Activated T-helper 1 cell treated with anti-CD3 and anti-CD28 coated beads, Interleukin-12 subunit alpha, Interleukin-12 subunit beta, Interleukin-2, Interleukin-4 antibody, amounts not matched to agents 30 ng/mL and 10 ng/mL and 1 ng/mL, durations not matched to agents 14 hours and 24 hours and 36 hours (primary cell): ENCODE measurements at places on chromosomes 6 and 20.
A peak's percentile ranks its signal among the peaks of the same experiment; 100 is the strongest.

- DNase-seq, result no peak
These were observed 453.1 kb upstream of the SLC35B3 start for GRCh38 chr6:8888468-8888867.

DNA sequence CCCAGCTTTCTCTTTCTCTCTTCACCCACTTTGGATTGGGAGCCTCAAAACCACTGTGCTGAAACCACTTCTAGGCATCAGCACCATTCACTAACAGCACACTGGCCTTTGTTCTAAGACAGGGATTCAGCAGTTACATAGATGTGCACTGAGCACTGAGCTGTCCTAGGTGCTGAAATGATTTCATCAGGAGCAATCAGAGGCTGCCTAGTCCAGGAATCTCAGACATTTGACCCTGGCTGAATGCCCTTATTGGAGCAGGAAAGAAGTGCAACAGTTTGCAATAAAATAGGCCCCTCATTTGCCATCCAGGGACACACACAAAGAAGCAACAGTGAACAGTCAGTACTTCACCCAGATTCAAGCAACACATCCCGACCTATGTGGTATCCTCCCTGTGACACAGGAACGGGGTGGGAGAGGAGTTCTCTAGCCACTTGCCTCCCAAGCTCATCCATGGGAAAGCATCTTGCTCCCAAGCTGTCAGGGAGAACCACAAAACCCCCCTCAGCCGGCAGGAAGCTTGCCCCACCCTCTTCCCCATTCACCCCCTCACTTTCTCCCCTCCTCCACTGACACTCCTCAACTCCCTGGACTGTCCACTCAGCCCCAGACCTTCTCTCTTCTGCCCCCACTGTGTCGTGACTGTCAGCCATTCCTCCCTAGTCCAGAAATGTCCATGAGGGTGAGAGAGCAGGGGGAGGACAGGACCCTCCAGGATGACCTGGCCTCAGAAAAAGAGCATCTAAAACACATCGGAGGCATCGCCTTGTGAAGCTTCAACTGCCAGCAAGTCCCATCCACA is 304.4 kb downstream of the PREX1 start:
- DNase-seq, result peak; percentile 5

GRCh38 chr6:88882536-88882935 is 80.9 kb downstream of the RNGTT start:
- no peak for DNase-seq

GRCh38 chr20:44104798-44105517 is 82.0 kb downstream of the JPH2 start:
- no peak for DNase-seq

DNA sequence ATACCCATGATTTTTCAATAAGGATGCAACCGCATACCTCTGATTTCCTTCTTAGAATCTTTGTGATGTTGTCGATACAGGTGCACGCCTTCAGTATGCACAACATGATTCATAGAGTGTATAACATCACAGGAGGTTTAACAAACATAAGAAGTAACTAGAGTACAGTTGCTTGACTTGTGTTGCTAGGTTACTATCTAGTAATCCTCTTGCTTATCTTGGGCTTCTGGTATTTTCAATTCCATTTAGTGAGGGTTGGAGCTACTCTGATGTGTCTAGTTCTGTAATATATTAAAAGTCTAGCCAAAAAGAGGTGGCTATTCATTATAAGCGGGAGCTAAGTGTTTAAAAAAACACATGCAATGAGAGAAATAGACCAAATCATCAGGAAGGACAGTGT is 85.5 kb upstream of the TENT5A start:
- no peak for DNase-seq

GRCh38 chr6:41370488-41371111 is 35.2 kb downstream of the NCR2 start:
- no peak for DNase-seq

GRCh38 chr20:59606566-59606965 is 2.2 kb downstream of the PHACTR3 start:
- no peak for DNase-seq

GRCh38 chr6:152423216-152424103 is 213.7 kb downstream of the SYNE1 start:
- DNase-seq, result no peak

GRCh38 chr6:6560909-6561308 is 27.6 kb upstream of the LY86 start:
- no peak for DNase-seq

DNA sequence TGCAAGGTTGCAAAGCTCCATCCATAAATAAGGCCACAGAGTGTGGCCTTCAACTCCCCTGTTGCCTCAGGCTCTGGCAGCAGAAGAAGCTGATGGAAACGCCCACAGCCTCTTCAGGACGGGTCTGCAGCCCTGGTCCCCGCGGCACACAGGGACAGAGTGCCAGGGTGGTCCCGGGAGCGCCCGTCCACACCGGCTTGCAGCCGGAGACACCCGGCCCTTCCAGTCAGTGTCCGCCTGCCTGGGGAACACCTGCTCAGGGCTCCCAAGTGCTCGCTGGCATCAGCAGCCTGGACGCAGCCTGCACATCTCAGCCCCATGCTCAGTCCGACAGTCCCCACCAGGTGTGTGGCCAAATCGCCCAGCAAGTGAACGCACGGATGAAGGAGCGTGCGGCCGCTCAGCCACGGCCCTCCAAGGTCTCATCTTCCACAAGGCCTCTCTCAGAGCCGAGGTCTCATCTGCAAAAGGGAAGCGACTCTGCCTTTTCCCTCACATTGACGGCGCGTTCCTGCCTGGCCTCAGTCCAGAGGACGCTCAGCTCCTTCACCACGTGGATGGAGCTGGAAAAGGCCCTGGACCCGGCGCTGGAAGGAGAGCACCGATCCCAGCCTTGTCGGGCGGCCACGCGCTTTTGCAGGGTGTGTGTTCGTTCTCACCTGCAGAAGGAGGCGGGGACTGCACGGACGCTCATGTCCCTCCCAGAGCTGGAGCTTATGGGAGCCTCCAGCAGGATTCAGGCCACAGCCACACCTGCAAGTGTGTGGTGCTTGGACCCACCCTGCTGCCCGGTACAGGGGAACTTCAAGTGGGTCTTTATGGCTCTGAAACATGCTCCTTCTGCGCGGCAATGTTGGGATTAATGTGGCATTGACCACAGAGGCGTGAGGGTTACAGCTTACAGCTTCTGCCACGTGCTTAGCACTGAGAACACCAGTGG is 180.4 kb downstream of the DLL1 start:
- no peak for DNase-seq
